Stimulated activated naive CD8-positive, alpha-beta T cell treated with anti-CD3 and anti-CD28 coated beads, Interleukin-15, Interleukin-2, amounts not matched to agents 100 U/mL and 50 U/mL, for 24 hours (primary cell): ENCODE measurements at places on chromosomes 3 and 15.

GRCh38 chr3:67578416-67578815 is 76.0 kb downstream of the SUCLG2 start:
- no peak for DNase-seq

DNA sequence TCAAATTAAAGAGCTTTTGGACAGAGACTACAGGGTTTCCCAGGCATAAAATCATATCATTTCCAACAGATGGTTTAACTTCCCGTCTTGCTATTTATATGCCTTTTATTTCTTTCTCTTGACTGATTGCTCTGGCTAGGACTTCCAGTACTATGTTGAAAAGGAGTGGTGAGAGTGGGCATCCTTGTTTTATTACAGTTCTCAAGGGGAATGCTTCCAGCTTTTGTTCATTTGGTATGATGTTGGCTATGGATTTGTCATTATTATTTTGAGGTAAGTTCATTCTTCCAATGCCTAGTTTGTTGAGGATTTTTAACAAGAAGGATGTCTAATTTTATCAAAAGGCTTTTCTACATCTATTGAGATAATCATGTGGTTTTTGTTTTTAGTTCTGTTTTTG is 896.6 kb upstream of the CFAP20DC start:
- no peak for DNase-seq

DNA sequence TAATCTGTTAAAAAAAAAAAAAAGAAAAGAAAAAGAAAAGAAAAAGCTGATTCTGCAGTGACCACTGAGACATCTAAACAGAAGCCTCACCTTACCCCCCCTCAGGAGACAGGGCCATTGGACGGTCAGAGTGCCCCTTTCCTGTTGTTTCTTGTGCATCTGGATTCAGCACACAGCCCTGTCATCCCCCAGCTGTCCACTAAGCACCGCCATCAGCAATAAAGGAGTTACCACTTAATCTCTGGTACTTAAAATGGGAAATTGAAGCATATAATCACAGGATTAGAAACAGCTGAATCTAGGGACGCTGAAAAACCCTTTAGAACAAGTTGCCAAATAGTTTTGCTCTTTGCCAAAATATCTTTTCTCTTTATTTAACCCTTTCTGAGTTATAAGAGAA is 62.5 kb downstream of the TRIM69 start:
- DNase-seq: no peak

- DNase-seq: no peak
These were observed 19.4 kb upstream of the ATP8B4 start for GRCh38 chr15:50138391-50138790.

DNA sequence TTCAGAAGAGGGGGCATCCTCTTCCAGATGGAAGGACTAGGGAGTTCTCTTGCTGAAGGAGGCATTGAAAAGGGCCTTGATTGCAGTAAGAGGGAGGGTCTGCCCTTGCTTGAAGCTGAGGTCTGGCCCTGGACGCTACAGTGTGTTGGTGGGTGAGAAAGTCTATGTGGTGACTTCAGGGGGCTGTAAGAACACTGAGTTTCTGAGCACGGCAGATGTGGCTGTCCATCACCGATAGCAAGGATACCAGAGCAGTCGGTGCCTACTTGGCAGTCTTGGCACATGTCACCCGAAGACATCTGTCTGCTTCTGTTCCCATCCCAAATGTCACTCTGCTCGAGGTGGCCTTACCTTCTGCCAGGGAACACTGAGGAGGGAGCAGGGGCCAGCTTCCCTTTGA is 631.1 kb upstream of the CFAP20DC start:
- no peak for DNase-seq

DNA sequence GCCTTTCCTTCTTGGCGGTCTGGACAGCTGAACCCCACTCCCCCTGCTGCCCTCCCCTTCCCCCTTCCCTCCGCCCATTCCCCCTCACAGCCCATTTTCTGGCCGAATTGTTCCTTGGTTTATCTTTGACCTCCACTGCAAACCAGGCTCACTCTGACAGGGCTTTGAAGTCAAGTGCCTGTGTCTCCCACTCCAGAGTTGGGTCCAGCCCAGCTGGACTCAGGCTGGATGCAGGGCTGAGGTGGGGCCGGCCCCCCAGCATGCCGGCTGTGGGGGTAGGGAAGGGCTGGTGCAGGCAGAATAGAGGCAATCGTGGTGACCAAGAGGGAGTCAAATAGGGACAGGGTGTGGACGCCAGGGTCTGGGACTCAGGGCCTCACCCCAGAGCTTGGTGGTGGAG is 57.0 kb upstream of the MRPS22 start:
- no peak for DNase-seq

- no peak for DNase-seq
These were observed 33.7 kb downstream of the TJP1 start for GRCh38 chr15:29788433-29789034.

DNA sequence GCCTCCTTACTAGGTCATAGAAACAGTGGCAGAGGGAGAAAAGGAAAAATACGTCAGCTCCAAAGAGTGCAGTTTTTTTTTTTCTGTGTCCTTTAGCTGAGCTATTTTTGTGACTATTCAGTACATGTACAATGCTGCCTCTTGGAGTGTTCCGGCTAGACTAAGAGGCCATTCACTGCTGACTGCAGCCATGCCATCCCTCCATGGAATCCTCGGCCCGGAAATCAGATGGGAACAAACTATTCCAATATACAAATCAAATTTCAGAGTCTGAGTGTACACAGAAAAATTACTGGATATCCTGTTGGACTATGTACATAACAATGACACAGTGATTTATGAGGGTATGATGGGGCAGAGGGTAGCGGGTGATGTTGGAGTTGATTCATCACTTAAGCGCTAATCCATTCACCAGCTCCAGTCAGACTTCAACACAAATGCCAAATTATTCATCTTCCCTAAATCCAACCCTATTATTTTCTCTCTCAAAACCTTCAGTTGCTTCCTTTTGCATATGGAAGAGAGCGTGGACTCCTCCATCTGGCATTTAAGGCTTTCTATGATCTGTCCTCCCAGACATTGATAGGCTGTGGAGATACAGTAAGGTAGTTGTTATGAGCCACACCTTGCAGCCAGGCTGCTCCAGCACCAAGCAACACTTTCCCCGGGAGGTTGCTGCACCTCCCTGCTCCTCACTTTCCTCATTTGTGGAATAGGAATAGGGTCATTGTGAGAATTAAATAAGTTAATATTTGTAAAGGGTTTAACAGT is 109.1 kb downstream of the LPP start:
- DNase-seq: no peak

- DNase-seq: no peak
These were observed 33.2 kb downstream of the CAPN3 start for GRCh38 chr15:42392309-42393024.

DNA sequence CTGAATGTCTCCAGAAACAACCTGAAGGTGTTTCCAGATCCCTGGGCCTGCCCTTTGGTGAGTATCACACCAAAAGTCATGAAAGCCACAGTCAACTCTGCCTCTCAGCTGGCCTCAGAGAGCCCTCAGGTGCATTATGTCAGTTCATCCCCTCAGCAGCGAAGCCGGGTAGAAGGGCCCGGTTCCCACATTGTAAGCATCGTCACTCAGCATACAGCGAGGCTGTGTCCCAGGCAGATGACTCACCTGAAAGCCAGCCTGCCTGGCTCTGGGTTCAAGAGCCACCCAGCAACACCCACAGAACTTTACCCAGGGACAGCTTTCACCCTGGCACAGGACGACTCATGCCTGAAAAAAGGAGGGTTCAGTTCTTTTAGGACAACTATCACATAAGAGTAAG is 91.6 kb downstream of the LRRK1 start:
- DNase-seq: no peak

- no peak for DNase-seq
These were observed 82.9 kb downstream of the RAP2B start for GRCh38 chr3:153244961-153245360.
